Jurkat, Clone E6-1 (cell line): ENCODE measurements at places on chromosomes 6 and 20.

DNA sequence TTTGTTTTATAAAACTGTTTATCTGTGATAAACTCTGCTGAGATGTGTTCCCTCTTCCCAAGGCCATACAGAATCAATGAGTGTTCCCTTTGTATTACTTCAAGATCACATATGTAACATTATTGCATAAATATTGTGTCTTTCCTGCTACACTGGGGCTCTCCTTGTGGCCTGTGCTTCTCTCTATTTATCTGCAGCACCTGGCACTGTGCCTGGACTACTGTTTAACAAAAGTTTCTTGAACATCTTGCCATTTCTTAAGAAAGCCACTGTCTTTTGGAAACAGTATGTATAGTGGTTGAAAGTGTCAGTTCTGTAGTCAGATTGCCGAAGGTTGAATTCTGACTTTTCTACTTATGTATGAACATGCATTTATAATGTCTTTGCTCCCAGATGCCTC lies 169.0 kb upstream of the SCGN start:
- DNase-seq = no peak

- no peak for DNase-seq
These were observed 606.0 kb upstream of the BTBD3 start for GRCh38 chr20:11311659-11312224.

- no peak for DNase-seq
These were observed 14.1 kb upstream of the ISM1 start for GRCh38 chr20:13207016-13207415.

- no peak for DNase-seq
These were observed 186.2 kb downstream of the GPX5 start for GRCh38 chr6:28711788-28712341.

GRCh38 chr20:49687595-49688567 lies 25.8 kb downstream of the B4GALT5 start:
- DNase-seq = no peak

- no peak for DNase-seq
These were observed 712.1 kb upstream of the MMS22L start for GRCh38 chr6:97995158-97995557.

DNA sequence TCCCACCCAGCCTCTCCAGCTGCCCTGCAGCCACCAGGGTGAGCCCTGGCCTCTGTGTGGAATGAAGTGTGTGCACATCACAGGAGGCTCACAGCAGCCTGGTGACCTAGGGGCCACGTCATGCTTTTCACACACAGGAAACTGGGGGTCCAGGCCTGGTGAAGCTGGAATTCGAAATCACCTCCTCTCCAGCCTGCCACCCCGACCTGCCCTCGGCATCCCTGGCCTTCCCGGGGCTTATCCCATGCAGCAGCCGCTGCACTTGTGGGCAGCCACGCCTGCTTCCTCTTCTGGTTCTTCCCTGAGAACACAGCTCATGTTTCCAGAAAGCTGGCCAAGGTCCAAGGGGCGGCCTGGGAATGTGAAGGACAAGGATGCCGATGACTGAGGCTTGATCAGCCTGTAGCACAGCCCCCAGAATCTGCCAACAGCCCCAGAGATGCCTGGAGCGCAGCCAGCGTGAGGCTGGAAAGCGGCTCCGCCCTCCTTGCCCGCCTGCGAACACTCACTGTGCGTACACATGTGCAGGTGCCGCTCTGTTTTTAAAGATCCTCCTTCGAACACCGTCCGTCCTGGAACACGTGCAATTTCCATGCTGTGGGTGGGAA lies 4.2 kb upstream of the NTSR1 start:
- DNase-seq = no peak

GRCh38 chr6:28635547-28636158 lies 110.0 kb downstream of the GPX5 start:
- DNase-seq = no peak

- no peak for DNase-seq
These were observed 89.2 kb downstream of the DNAH8 start for GRCh38 chr6:38804358-38804757.

GRCh38 chr6:25919657-25920056 lies 10.8 kb downstream of the SLC17A2 start:
- no peak for DNase-seq

DNA sequence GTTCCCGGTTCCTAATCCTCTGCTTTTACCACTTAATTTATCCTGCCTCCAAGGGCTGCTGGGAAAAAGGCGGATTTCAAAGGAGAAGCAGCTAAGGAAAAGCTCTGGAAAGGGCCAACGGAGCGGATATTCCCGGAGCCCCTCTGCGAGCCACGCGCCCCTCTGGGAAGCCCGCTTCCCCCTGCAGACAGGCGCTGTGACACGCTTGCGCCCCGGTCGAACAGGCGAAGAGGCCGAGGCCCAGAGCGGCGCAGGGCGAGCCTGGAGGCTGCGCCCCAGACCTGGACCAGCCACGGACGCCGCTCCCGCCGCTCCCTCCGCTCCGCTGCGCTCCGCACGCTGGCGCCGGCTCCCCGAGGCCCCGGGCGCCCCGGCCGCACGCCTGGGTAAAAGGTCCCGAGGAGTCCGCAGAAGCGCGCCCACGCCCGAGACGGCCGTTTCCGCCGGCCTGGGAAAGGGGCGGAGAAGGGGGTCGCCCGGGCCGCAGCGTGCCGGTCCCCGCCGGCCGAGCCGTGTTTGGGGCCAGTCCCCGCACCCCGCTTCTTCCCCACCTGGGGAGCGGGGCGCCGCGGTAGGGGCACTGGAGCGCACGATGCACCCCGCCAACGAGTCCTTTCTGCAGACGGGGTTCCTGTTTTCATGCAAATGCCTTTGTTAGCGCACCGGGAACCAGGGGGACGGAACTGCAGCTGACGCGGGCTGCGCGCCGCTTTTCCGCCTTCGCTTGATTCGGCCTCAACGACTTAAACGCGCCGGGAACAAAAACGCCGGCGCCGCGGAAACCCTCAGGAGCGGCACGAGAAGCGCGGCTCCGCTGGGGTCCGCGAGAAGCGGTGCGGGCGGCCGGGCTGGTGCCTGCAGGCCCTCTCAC lies 91.9 kb upstream of the SIRPA start:
- DNase-seq = peak; percentile 71

DNA sequence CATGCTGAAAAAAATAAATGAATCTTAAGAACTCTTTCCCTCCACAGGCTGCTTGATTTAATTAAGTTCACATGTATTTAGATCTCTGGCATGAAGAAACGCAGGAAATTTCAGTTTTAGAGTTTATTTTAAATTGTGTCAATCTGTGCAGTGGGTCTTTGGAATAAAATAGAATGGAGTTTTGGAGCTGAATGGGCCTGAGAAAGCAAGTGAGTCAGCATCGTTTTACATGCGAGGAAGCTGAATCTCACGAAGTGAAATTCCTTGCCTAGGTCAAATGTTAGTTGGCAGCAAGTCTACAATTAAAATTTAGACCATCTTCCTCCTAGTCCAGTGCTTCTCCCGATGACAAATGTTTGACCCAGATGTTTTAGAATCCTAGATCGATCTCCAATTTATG lies 22.4 kb downstream of the MAP7 start:
- DNase-seq = no peak
